ENCODE measurements at places on chromosomes 11 and 22.

GRCh38 chr11:119108146-119108856 lies 1.2 kb downstream of the C2CD2L start:
- no peak for DNase-seq

- no peak for DNase-seq
Measured at GRCh38 chr11:73384872-73385689, 8.9 kb downstream of the RELT start.

- DNase-seq, result no peak
Measured at GRCh38 chr11:129090056-129090455, 102.1 kb downstream of the ARHGAP32 start.

GRCh38 chr11:2586793-2587131 lies 113.0 kb downstream of the KCNQ1OT1 start:
- DNase-seq, result no peak

- no peak for DNase-seq
Measured at GRCh38 chr11:60971520-60971919, at the start of gene CD6. Gene CD6, plus strand, starts transcription at chr11:60971680. Its CDS starts 186 bp downstream, at chr11:60971866.

DNA sequence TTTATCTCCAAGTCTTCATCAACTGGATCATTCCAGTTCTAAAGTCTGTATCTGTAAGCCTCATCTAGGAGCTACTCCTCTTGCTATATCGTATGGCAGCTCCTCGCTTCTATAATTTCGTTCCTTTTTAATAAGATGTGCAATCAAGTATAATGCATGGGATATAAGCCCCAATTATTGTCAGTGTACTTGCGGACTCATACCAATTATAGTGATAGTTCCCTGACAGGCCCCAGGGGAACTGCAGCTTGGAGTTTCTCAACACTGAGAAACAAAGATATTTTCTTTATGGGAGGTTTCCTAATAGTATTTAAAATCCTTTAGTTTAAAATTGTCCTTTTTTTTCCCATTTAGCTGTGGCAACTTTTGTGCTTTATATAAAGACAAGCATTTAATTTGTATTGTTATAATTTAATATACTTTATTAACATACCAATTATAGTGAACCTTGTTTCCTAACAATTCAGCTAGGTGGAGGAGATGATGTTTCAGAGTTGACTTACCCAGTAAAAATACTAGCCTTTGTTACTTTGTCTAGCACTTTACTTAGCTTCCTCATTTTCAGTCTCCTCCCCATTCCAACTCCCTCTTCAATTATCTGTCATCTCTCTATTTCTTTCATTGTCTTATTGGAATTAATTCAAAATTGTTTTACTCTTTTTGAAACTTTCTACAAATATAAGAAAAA lies 25.3 kb upstream of the DDX17 start:
- DNase-seq, result no peak

- no peak for DNase-seq
Measured at GRCh38 chr11:15629690-15630321, 515.1 kb downstream of the INSC start.

DNA sequence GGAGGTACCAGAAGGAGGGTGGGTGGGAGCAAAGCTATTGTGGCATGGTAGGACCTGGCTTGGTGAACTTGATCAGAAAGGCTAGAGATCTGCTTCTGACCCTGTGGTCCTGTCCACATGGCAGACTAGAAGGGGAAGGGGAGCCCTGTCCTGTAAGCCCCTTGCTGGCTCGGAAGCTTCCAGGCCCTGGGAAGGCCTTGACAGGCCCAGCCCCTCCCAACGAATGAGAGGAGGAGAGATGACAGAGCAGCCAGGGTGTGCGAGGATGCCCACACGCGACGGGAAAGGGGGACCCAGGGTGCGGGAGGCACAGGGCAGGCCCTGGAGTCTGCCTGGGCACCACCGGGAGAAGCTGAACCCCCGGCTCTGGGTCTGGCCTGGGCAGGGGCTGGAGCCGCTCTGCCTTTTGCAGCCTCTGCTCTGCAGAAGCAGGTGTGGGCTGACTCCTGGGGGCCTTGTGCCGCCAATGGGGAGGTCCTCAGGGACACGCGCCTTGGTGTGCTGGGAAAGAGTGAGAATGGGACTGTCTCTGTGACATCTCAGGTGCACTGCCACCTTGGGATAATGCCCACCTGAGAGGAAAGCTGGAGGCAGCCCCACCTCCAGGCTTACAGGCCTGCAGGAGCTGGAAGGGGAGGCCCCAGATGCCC lies 1447.5 kb downstream of the BRD1 start:
- DNase-seq, result no peak

- DNase-seq, result no peak
Measured at GRCh38 chr11:2763984-2764383, 64.2 kb upstream of the KCNQ1OT1 start.

DNA sequence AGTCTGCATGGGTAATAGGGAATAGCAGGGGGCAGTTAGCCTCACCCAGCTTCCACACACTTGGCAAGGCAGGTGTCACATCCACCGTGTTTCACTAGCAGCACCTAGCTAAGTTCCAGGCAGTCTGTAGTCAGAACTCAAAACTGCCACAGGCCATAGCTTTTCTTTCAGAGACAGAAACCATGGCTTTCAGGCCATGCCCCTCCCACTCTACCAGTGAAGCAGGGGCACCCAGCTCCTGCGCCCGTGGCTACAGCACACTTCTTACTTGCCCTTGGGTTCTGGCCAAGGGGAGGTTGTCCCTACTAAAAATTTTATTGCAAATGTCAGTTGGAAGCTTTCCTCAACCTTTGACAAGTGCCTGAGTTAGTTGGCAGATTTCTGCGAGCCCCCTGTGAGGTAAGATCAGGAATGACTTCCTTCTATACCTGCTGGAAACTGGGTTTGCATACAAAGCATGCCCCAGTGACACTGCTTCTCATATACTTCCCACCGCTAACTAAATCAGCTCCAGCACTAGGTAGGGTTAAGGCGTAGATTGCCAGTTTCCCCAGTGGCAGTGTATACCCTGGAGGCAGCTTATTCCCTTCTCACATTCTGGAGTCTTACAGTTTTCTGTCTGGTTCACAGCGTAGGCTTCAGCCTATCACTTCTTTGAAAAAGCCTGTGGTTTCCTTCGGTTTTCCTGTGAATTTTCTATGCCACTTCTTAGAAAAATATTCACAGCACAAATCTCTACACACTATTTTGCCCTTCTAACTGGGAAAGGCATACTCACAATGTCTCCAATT lies 139.0 kb upstream of the LUZP2 start:
- DNase-seq, result no peak

- no peak for DNase-seq
Measured at GRCh38 chr22:36578619-36579018, 49.7 kb upstream of the EIF3D start.

DNA sequence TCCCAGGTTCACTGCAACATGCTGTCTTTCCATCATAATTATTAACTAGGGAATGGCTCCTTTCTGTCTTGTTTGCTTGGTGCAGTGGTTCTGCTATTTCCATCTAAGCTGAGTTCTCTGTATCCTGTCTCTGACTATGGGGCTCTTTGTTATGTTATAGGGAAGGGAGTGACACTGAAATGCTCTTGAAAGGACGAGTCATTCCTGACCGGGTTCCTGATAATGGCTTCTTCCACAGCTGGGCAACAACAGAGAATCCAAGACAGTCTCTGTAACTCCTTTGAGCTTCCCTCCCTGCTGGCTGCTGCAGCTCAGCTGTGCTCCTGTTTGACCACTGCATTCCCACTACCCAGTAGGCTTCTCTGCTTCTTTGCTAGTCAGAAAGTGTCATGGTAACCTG lies 24.1 kb downstream of the OR2AT4 start:
- no peak for DNase-seq

GRCh38 chr11:104343578-104343977 lies 179.6 kb upstream of the PDGFD start:
- peak; percentile 40 for DNase-seq

DNA sequence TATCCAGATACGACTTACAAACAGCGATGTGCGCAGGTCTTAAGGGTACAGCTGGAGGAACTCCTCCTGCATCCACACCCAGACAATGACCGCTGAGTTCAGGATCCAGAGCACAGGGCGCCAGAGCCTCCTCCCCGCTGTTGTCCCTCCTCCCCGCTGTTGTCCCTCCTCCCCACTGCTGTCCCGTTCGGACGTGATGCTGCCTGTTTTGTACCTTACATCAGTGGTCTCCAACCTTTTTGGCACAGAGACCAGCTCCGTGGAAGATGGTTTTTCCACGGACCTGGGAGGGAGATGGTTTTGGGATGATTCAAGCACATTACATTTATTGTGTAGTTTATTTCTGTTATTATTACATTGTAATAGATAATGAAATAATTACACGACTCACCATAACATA lies 62.0 kb downstream of the PHF21B start:
- no peak for DNase-seq

GRCh38 chr22:45097061-45097460 lies 66.7 kb upstream of the NUP50 start:
- no peak for DNase-seq

All from NCI-H1930 (cell line).